ENCODE measurements at places on chromosomes 7 and 10.

- no peak for DNase-seq
These were observed 608.4 kb upstream of the KCND2 start for GRCh38 chr7:119664601-119665000.

- no peak for DNase-seq
These were observed 323.6 kb downstream of the BBS9 start for GRCh38 chr7:33452805-33453502.

GRCh38 chr7:130506358-130506757, 14.5 kb downstream of the MEST start:
- no peak for DNase-seq

GRCh38 chr10:17278607-17279240, 50.7 kb downstream of the VIM start:
- DNase-seq, result no peak

DNA sequence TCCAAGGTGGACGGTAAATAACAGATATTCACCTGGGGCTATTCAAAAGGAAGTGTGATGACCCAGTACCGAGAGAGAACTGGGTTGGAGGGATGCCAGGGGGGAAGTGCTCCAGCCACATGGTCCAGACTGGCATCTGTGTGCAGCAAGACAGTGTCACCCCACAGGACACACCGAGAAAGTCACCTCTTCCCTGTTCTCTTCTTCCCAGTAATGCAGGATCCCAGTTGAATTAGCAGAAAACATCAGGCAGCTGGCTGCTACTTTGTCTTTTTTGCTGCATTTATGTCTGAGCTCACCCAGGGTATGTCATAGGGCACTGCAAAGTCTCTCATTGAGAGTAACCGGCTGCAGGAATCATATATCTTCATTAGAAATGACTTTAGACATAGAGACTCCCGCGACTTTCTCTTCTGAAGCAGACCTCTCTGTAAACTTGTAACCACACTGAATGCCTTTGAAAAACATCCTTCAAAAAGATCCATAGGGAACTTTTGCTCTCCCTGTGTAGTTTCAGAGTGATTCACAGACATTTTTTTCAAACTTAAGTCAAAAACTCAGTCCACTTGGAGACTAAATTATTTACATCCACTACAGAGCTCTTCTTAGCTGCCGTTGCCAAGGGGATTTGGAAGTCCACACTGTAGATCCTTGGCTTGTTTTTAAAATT, 609.0 kb upstream of the DPP6 start:
- DNase-seq, result no peak

All from NCI-H2081 (cell line).